ENCODE measurements at places on chromosomes 5 and 9.

DNA sequence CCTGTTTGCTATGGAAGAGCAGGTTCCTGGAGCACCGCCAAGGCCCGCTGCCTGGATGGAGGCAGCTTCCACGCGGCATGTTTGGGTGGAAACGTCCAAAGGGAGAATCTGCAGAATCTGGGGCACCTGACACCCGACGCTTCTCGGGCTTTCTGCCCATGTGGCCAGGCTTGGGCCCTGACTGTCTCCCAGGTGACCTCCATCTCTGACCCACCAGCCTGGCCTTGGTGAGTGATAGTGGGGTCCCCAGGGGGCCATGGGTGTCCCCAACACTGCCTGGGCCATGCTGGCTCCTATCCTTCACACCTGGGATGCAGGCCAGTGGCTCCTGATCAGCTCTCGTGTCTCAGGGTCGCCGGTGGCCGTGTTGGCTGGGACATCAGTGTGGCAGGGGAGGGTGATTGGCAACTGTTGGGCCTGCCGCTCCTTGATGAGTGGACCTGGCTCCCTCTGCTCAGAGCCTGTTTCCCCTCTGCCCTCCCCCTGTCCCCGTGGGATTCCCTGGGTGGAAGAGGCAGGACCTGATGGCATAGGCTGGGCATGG is 34.0 kb downstream of the GLT6D1 start:
- DNase-seq = peak; percentile 41

DNA sequence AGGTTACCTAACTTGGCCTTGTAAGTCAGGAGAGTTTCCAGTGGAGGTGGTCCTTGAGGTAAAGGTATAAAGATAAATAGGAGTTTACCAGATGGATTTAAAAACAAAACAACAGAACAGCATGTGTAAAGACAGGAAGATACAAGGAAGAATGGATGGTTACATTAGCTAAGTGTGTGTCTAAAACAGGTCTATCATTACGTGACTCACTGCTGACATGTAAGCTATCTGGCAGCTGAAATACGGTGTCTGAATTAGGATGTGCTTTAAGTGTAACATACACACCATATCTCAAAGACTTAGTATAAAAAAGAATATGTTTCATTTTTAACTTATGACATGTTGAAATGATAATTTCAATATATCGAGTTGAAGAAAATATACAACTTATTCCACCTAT is 405.1 kb upstream of the ADAMTSL1 start:
- DNase-seq = no peak

GRCh38 chr5:135063056-135063445 is 29.0 kb upstream of the PITX1 start:
- no peak for DNase-seq

GRCh38 chr9:136944212-136944518 is 373 bp downstream of the FBXW5 start:
- DNase-seq = no peak

- no peak for DNase-seq
These were observed 1581.2 kb upstream of the WWC1 start for GRCh38 chr5:166710271-166710670.

GRCh38 chr5:96856371-96856770 is 19.9 kb upstream of the ERAP2 start:
- DNase-seq = no peak

DNA sequence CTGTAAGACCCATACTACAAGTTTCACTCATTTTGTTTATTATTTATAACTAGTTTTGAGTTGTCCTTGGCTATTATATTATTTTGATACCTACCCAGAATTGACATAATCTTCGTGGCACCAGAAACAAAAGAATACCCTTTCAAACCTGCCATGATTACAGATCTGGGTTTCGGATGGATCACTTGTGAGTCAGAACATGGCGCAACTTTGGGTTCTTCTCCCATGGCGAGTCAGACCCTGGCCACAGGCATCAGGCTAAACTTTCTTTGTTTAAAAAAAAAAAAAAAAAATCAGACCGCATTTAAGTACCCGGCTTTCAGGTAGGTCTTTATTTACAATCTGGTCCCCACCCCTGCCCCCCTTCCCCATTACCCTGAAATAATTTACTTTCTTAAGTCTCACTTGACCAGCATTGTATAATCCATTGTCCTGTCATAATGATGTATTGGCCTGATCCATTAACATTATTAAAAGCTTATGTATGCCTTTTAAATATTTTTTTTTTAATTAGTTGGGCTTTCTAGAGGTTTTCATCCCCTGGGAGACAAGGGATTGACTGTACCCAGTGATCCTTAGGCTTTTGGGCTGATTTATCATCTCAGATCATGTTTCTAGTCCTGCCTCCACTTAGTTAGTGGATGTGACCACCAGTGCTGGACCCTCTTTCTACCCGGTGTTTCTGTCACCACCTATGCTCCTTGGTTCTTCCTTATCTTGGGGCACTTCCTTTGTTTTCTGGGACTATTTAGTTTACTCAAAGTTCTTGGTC is 43.9 kb downstream of the F2RL2 start:
- no peak for DNase-seq

GRCh38 chr9:84590706-84591105 is 78.8 kb upstream of the NTRK2 start:
- no peak for DNase-seq

DNA sequence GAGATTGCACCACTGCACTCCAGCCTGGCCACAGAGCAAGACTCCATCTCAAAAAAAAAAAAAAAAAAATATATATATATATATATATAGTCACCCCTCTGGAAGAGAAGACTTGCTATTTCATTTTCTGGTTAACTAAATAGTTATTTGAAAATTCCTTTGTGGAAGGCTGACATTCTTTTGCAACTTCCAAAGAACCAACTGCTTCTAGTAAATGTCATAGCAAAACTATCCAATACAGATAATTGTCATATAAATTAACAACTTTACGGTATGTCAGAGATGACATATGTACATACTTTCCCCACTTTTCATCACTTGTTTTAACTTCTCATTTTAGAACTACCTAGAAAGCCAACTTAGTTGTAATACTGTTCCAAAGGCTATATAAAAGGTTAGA is 50.9 kb downstream of the PRUNE2 start:
- no peak for DNase-seq

GRCh38 chr5:6504677-6505415 is 56.2 kb downstream of the UBE2QL1 start:
- no peak for DNase-seq

- no peak for DNase-seq
These were observed 149.4 kb downstream of the CD180 start for GRCh38 chr5:67047160-67047559.

GRCh38 chr5:127665641-127666040 is 16.8 kb downstream of the CTXN3 start:
- DNase-seq = no peak

DNA sequence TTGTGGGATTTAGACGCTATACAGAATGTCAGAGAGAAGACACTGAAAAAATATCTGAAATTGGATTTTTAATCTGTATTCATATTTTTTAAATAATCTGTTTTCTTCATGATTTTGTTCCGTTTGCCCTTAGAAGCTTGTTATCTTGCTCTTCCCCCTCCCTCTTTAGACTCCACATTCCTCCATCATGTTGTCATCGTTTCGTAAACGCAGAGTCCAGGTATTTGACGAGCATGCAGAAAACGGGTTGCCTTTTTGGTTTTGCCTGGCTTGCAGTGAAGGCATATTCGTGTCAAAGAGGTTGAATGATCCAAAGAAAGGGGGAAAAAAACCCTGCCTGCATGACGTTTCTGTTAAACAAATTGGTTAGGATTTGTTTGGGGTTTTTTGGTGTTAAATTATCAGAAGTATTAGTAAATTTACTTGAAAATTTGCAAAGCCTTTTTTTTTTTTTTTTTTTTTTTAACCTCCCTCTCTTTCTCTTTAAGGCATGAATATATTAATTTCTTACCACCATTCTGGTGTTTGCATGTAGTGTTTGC is 2.9 kb downstream of the SPTAN1 start:
- DNase-seq = no peak

DNA sequence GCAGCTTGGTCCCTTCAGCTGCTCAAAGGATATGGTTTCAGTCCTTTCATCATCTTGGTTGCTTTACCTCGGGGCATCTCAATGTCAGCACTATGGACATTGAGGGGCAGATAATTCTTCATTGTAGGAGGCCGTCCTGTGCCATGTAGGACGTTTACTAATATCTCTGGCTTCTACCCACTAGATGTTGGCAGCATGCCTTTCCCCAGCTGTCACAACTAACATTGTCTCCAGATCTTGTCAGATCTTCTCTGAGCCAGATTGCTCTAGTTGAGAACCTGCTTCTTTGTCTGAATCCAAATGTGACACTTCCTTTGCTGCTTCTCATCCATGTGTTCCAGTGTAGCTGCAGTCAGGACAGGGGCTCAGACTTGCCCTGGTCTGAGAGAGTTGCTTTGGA is 10.3 kb downstream of the PTPA start:
- no peak for DNase-seq

GRCh38 chr9:121285835-121286687 is 18.1 kb downstream of the GSN start:
- DNase-seq = no peak

- DNase-seq = no peak
These were observed 159.6 kb upstream of the TAS2R1 start for GRCh38 chr5:9789777-9790176.

DNA sequence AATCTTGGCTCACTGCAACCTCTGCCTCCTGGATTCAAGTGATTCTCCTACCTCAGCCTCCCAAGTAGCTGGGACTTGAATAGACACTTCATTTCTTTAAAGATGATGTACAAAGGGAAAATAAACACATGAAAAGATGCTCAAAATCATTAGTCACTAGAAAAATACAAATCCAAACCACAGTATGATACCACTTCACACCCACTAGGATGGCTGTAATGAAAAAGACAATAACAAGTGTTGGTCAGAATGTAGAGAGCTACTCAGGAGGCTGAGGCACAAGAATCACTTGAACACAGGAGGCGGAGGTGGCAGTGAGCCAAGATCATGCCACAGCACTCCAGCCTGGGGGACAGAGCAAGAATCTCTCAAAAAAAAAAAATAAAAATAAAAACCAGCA is 13.0 kb downstream of the F2RL2 start:
- no peak for DNase-seq
